Thoracic aorta (tissue), 2 donors: ENCODE measurements at places on chromosomes 3 and 15. TPM values are rescaled to one million over a fixed set of nuclear protein-coding genes. Genes with fewer than 3 reads are reported as not detected.

- no peak for DNase-seq
These were observed 912.7 kb downstream of the TUSC7 start for GRCh38 chr3:117622171-117622841.

GOLGA6L7 gene
- not detected for total RNA-seq

- no peak for DNase-seq
These were observed 4.2 kb upstream of the WNT5A start for GRCh38 chr3:55491296-55491816.

CPNE9 gene
- total RNA-seq: not detected

- DNase-seq: no peak
These were observed 22.9 kb downstream of the MITF start for GRCh38 chr3:69761896-69762767.

WNT5A gene
- total RNA-seq: 5.4 TPM

- no peak for DNase-seq
These were observed 573.6 kb upstream of the GRM7 start for GRCh38 chr3:6287088-6287875.

GRCh38 chr3:180980611-180981010 is 8.9 kb downstream of the DNAJC19 start:
- no peak for DNase-seq

- no peak for DNase-seq
These were observed 228.2 kb downstream of the TCF12 start for GRCh38 chr15:57146506-57147201.

ZBTB20 gene
- total RNA-seq: 120 TPM
